ENCODE measurements at places on chromosomes 1 and 21. TPM values are rescaled to one million over a fixed set of nuclear protein-coding genes. Genes with fewer than 3 reads are reported as not detected.

The S100A12 gene
- 150 TPM for polyA plus RNA-seq

The BRWD1 gene
- polyA plus RNA-seq = 8.1 TPM

The SLFNL1 gene
- 0.07 TPM for polyA plus RNA-seq

The ETNK2 gene
- polyA plus RNA-seq = 11.1 TPM

The NTNG1 gene
- polyA plus RNA-seq = 0.79 TPM

The SYT14 gene
- not detected for polyA plus RNA-seq

The EXO1 gene
- polyA plus RNA-seq = 0.10 TPM

The RXFP4 gene
- polyA plus RNA-seq = not detected

The DISP3 gene
- 0.01 TPM for polyA plus RNA-seq

The PIK3C2B gene
- 13.6 TPM for polyA plus RNA-seq

The GUCA2B gene
- not detected for polyA plus RNA-seq

The TMEM82 gene
- not detected for polyA plus RNA-seq

The KCNJ9 gene
- not detected for polyA plus RNA-seq
